ENCODE measurements at places on chromosomes 13 and 19.
A peak's percentile ranks its signal among the peaks of the same experiment; 100 is the strongest.

DNA sequence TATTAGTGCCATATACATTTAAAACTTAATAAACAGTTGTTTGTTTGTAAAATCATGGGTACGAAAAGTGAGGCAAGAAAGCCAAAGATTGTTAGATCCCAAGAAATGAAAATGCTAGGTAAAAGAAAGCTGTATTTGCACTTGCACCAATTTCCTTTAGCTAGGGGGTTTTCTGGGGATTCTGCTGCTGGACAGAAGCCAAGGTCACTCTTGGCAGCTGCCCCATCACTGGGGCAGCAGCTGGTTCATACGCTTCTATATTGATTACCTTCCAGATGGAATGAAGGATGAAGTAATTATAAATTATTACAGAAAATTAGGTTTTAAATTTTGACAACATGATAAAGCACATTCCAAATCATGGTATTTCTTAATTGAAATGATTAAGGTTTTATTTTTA is 127.4 kb downstream of the SLITRK5 start:
- no peak for DNase-seq

- no peak for DNase-seq
Measured at GRCh38 chr19:34847393-34847792, 74.4 kb upstream of the ZNF599 start.

GRCh38 chr13:94329754-94330551 is 149.5 kb downstream of the DCT start:
- peak; percentile 97 for DNase-seq

DNA sequence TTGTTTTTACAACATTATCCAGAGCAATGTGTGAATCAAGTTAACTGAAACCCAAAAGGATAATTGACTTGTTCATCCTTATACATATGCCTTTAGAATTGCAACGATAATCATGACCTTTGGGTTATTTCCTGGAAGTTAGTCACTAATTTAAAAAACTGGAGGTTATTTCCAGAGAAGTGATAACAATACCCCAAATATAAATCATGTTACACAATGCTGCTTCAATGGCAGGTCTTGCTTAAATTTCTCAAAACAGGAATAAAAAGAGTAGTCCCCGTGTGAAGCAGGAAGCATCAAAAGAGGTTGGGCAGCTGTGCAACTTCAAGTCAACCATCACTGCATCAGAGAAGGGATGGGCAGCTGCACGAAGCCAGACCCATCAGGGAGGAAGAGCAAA is 134.4 kb downstream of the EFNB2 start:
- peak; percentile 44 for DNase-seq

- DNase-seq: no peak
Measured at GRCh38 chr19:9130965-9131364, 4.2 kb upstream of the OR7G3 start.

GRCh38 chr19:49347835-49348234 is 12.6 kb downstream of the CD37 start:
- DNase-seq: peak; percentile 71

DNA sequence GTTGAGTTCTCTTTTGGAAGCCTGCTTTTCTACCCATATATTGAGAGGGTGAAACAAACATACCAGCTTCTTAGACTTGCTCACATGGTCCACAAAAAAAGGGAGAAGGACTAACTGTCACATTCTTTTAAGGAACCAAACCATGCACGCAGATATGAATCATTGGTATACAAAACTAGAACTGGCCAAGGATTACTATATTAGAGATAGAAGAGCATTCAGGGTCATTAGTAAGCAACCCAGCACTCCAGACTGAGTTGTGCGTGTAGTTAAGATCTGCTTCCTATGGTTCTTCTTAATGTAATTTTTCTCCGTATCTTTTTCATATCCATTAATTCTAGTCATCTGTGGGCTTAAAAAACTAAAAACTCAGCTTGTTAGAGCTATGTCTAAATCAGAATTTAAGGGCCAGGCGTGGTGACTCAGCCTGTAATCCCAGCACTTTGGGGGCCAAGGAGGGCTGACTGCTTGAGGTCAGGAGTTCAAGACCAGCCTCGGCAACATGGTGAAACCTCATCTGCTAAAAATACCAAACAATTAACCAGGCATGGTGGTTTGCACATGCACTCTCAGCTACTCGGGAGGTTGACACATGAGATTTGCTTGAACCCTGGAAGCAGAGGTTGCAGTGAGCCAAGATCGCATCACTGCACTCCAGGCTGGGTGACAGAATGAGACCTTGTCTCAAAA is 19.6 kb downstream of the ALG5 start:
- DNase-seq: no peak

DNA sequence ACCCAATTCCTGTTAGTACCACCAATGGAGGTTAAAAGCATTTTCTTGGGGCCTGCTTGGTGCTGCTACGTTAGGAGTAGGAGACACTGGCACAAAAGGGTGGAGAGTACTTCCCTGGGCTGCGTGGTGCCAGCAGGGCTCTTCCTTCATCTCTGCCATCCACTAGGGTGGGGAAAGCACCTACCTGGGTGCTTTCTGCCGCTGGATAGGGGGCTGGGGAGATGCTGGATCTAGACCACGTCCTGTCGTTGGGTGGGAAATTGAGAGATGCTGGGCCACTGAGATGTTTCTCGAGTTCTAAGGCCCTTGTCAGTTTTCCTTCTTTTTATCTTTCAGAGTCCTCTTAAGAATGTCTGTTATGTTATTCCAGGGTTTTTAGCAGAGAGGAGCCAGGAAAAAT is 6.7 kb upstream of the FCGBP start:
- no peak for DNase-seq
